ENCODE measurements at places on chromosomes 1 and 21. TPM values are rescaled to one million over a fixed set of nuclear protein-coding genes. Genes with fewer than 3 reads are reported as not detected.

The RNF207 gene
- 9.8 TPM for total RNA-seq

The NTMT2 gene
- total RNA-seq, result not detected

The MPL gene
- 0.89 TPM for total RNA-seq

The KCNK2 gene
- 0.44 TPM for total RNA-seq

DNA sequence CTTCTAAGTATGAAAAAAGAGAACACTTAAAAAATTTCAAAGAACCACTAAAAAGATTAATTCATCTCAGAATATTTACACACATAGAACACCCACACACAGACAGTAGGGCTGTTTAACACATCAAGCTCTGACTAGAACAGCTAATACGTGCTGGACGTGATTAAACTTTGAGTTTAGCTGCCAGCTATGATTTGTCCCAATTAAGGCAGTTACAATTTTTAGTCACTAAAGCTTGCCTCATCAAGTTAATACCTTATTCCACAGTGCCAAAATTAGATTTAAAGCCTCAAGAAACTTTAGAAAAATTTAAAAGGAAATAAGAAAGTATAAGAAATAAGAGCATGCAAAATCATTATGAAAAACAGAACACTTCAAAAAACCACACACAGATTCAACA, 18.9 kb downstream of the SLC16A1 start:
- DNase-seq, result no peak

GRCh38 chr1:119488216-119488615, 18.8 kb upstream of the HSD3B1 start:
- DNase-seq, result no peak
